Stimulated activated CD4-positive, alpha-beta T cell treated with anti-CD3 and anti-CD28 coated beads, TNF-alpha, amount 100 ng/mL, for 1 hour (primary cell): ENCODE measurements at places on chromosomes 3 and 15.

GRCh38 chr15:70628549-70628896, 134.8 kb downstream of the UACA start:
- no peak for DNase-seq

GRCh38 chr3:118974356-118975097, 60.1 kb downstream of the IGSF11 start:
- DNase-seq, result no peak

- no peak for DNase-seq
These were observed 167.3 kb upstream of the SGO1 start for GRCh38 chr3:20353286-20353685.

- DNase-seq, result no peak
These were observed 14.0 kb downstream of the TIGIT start for GRCh38 chr3:114307832-114308231.

- no peak for DNase-seq
These were observed 21.0 kb downstream of the ZNF80 start for GRCh38 chr3:114216186-114216970.

GRCh38 chr15:89230277-89230676, 8.9 kb upstream of the RLBP1 start:
- DNase-seq, result no peak

DNA sequence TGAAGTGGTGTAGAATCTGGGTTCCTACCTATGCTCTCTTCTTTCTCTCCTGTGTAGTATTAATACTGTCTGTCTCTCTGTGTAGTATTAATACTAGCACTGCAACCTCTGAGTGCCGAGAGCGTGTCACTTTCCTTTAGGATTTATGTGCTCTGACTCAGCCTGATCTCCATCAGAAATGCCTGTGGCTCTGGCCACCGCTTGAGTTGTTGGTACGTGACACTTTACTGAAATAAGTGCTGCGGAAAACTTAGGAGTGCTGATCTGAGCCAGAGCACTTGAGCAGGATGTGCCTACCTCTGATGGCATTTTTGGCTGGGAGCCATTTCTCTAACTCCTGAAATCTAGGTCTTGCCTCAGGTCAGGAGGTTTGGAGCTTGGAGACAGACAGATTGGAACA, 807.4 kb downstream of the SQOR start:
- no peak for DNase-seq

GRCh38 chr3:73072634-73073033, 11.2 kb downstream of the EBLN2 start:
- no peak for DNase-seq

DNA sequence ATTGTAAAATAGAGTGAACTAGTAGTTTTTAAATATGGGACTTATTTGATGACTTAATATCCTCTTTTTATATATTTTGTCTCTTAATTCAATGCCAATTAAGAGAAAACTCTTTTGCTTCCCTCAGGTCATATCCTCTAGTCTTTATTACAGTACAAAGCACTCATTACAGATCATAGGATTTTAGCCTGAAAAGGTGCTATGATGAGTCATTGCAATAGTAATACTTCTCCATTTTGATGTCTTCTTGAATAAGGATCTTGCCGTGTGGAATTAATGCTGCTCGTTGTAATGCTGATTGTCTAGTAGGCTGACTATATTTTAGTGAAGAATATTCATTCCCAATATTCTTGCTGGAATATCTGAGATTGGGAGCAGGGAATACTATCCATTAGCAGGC, 612.2 kb upstream of the GOLIM4 start:
- DNase-seq, result no peak

GRCh38 chr3:129460572-129460971, 20.5 kb downstream of the IFT122 start:
- no peak for DNase-seq

DNA sequence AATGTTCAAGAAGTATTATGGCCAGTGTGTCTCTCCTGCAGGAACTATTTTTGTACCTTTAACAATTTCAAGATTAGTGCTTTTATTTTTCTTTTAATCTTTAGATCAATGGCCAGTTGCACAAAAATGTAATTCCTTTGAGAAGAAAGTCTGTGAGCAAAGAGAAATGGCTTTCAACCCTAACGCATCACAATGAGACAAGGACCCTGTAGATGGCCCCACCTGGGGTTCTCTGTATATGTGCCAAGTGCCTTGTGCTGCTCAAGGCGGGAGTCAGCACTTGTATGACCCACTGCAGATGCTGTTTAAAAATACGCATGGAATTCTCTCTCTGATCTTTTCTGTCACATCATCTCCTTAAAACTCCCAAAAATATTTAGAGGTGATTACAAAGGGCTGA, 453.4 kb downstream of the OCA2 start:
- DNase-seq, result no peak

DNA sequence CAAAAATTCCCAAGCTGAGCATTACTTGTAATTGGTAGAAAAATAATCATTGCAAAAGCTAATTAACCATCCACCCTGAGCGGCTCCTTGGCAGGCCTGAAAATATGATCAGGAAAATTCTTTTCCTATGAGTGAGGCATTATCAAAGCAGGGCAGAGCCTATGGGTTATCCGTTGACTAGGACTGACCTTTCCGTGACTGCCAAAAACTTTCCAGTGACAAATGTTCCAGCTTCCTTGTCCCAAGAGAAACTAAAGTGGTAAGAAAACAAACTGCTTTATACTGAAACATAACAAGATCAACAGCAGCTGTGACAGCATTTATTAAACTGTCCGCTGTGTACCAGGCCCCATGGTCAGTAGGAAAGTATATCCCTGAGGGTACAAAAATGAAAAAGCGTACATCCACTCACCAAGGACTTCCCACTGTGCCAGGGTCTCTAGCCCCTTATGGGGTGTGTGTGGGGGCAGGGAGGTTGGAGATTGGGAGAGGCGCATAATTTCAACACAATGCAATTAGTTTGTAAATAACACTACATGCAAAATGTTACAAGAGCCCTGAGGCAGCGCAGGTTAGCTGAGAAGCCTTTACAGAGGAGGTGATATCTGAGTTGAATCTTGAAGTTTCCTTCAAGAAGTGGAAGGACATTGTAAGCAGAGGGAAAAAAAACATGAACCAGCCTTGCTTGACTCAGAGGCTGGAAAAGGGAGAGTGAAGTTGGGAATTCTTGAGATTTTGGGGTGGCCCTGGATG, 8.5 kb downstream of the LIPC start:
- DNase-seq, result no peak

- no peak for DNase-seq
These were observed 558.9 kb upstream of the IL12A start for GRCh38 chr3:159429702-159430101.

GRCh38 chr15:55074431-55074830, 122.3 kb downstream of the RSL24D1 start:
- DNase-seq, result no peak

- DNase-seq, result no peak
These were observed 62.0 kb downstream of the RPL22L1 start for GRCh38 chr3:170808041-170808440.

- DNase-seq, result no peak
These were observed 187.0 kb downstream of the NTRK3 start for GRCh38 chr15:88069561-88069960.

DNA sequence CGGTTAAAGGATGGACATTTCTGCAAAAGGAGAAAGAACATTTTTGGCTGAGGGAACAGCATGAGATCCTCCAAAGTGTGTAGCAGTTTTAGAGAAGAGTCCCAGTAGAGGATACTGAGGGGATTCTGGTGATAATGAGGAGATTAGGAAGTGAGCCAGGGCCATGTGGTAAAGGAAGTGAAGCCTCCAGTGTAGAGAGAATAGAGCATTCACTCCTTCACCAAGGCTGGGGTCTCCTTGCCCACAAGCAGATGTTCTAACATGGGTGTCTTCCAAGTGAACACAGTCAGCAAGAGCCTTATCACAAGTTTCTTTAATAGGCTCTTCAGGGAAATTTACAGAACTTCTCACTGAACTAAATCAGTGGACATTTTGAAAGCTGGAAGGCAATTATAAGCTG, 173.7 kb downstream of the SSR3 start:
- DNase-seq, result no peak

- no peak for DNase-seq
These were observed 314.8 kb upstream of the CTDSPL start for GRCh38 chr3:37546876-37547275.

DNA sequence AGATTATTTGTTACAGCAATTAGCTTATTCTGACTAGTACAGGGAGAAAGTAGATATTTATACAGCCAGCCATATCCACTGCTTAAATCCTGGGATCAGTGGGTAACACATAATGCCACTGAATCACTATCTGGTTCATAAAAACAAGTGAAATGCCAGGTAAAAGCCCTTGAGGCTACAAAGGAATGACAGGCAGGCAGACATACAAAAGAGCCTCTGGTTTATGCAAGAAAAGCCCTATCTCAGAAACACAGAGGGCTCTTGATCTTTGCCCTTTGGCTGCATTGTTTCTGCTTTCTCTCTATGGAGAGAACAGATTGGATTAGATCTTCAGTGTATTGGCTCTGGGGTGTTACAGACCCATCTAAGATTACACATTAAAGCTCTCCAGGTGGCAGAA, 115.4 kb upstream of the GADL1 start:
- no peak for DNase-seq
